AML-193 (cell line): ENCODE measurements at places on chromosomes 2 and 18.

GRCh38 chr2:96730212-96730611, 9.7 kb downstream of the LMAN2L start:
- DNase-seq: no peak

GRCh38 chr2:54606393-54606958, 117.0 kb upstream of the EML6 start:
- no peak for DNase-seq

- no peak for DNase-seq
Observed at GRCh38 chr2:240839152-240840143, 19.4 kb upstream of the KIF1A start.

DNA sequence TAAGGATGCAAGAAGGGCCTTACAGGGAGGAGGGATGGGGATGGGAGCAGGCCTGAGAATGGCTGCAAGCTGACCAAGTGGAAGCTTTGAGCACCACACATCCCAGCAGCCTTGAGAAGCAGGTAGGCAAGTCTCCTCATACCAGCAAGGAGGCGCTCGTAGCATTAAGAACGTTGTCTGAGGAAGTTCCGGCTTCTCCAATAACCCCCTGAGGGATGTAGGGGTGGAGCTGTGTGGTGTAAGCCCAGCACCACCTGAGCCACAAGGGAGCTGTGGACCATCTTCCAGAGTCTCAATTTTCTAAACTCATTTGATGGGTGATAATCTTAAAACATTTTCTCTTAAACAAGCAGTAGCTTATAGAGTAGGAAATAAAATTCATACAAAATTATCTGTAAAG, 50.6 kb downstream of the ST3GAL5 start:
- DNase-seq: no peak
